Glomerular endothelial cell (primary cell): ENCODE measurements at places on chromosomes 5 and 9. TPM values are rescaled to one million over a fixed set of nuclear protein-coding genes. Genes with fewer than 3 reads are reported as not detected.

TJP2 gene
- total RNA-seq: 209 and 242 TPM in 2 replicates

PCDHA9 gene
- 0.06 and 0.19 TPM in 2 replicates for total RNA-seq

IFNK gene
- not detected in 2 replicates for total RNA-seq

DNA sequence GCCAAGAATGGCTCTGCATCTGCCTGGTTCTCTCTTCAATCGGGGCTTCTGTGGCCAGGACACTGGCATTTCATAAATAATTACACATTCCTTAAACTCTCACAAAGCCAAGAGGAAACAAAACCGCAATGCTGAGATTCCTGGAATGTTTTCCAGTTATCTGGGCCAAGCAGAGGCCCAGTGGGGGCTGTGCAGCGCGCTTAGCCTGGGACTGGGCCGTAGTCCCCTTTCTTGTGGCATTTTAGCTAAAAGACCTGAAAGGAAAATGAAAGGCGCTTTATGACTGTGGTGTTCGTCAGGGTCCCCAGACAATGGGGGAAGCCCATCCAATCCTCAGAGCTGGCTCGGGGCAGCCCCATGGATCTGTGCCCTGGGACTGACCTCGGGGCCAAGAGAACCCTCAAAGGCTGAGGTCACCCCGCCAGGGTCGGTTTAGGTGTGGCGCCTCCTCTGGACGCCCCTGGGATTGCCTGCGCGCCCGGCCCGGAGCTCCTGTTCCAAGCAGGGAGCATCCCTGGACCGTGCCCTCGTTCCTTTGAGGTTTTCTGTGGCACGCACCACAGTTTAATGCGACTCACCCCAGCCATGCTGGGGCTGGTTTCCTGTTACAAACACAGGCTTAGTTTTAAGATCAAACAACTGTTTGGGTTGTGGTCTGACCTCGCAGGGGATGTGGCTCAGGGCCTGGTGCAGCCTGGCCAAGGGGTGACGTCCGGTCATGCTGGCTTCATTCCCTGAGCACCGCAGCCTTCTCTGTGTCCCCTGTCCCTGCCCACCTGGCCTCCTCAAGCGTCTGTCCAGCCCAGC is 51.5 kb upstream of the NKD2 start:
- peak; percentile 61 for DNase-seq

DNA sequence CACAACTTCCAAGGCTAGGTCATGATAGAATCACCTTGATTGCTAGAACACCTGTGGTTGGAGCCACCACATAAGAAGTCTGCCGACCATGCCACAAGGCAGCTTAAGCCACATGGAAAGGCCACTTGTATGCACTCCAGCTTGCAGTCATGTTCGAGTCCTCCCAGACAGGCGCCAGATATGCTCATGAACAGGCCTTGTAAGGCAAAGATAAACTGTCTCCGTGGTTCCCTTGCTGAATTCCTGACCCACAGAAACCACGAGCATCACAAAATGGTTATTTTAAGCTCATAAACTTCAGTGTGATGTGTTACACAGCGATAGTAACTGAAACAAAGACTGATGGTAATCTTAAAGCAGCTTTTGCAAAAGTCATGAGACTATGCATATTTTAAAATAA is 188.4 kb upstream of the DAPK1 start:
- no peak for DNase-seq

DNA sequence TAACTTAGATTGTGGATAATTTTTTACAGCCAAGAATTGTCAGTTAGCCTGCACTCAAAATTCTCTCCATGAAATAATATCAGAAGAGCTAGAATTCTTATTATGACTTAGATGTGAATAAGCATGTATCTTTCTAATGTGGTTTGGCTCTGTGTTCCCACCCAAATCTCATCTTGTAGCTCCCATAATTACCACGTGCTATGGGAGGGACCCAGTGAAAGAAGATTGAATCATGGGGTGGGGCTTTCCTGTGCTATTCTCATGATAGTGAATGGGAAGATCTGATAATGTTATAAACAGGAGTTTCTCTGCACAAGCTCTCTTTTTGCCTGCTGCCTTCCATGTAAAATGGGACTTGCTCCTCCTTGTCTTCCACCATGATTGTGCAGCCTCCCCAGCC is 176.8 kb downstream of the MAT2B start:
- DNase-seq: no peak

DNA sequence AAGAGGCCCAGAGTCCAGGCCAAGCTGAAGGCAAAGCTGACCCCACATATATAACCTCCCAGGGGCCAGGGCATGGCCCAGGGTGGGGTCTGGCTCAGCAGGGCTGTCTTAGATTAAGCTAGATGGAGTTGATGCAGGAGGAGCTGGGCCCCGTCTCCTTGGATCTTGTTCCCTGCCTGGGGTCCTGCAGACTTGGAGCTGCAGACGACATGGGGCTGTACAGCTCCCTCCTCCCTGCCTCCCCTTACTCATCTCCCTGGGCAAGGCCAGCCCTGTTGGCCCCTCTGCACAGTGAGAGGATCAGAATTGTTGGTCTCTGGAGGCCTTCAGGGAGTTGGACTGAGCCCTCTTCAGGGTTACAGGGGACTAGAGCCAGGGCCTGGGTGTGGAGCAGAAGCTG is 134.9 kb downstream of the RGS3 start:
- no peak for DNase-seq

DNA sequence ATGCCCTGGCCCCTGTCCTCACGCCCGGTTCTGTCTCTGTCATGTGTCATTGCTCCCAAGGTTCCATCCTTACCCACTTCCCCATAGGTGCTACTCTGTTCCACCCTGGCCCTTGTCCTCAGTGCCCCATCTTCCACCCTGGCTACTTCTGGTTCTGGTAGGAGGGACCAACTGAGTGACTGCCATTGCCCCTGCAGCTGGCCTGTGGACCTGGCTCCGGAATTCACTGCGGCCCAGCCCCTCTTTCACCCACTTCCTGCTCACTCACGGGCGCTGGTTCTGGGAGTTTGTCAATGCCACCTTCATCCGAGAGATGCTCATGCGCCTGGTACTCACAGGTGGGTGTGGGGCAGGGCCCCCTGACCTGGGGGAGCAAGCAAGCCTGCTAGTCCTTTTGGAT is 7.4 kb downstream of the PTGS1 start:
- DNase-seq: no peak

DNA sequence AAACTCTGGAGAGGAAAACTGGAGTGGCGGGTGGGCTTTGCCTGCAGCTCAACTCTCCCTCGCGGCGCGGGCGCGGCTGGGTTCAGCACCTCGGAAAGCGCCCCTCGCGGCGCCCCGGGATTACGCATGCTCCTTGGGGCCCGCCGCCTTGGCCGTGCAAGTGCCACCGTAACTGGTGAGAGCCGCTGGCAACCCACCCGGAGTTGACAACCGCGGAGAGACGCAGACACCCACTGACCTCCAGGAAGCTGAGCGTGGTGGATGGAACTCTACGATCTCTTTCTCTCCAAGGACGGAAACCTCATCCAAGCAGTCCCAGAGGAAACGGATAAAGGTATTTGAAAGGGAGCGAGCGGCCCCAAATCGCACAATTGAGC is 194 bp upstream of the RXFP3 start:
- no peak for DNase-seq

DNA sequence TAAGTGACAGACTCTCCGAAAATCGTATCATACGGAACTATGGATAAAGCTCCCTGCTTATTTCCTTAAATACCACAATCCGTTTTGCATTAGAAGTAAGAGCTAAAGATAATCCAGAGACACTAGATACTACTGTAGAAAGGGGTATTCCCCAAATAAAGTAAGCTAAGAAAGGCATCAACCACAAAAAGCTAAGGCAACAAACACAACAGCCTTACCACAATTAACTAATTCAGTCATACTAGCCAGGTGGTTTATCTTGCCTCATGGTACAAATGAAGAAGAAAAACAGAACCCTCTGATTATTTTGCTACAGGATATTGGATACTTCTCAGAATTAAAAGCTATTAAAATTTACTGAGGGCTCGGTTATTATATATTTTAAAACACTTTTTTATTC is 14.1 kb downstream of the ERP44 start:
- no peak for DNase-seq

DNA sequence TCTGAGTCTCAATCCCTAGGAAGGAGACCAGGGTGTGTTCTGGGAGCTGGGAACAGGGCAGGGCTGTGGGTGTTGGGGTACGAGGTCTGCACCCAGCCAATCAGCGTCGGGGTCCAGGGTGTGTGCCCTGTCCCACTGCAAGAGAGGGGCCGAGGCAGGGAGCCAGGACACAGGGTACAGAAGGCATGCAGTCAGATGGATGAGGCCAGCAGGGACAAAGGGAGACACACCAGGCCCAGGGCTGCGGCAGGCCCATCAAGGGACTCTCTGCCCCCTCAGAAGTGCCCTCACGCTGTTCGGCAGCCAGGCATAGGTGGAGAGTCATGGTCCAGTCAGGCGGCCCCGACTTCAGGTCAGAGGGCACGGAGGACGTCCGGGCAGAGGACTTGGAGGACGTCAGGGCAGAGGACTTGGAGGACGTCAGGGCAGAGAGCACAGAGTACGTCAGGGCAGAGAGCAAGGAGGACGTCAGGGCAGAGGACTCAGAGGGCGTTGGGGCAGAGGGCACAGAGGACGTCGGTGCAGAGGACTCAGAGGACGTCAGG is 28.8 kb upstream of the ADAMTS2 start:
- DNase-seq: no peak

DNA sequence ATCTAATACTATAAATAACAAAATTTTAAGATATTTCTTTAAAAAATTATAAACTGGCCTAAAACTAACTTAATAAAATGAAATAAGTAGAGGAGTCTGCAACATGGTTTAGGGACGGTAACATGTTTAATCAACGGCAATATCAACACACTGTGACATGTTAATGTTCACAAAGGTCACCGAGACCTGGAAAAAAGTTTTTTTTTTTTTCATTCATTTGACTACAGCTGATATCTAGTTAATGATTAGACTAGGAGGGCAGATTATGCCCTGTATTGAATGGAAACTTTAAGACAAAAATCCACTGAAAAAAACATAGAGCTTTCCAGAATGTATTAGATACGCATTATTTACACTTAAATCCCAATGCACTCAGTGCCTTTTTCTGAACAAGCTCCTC is 67.0 kb upstream of the CDK5RAP2 start:
- no peak for DNase-seq
